ENCODE measurements at places on chromosomes 13 and 19. TPM values are rescaled to one million over a fixed set of nuclear protein-coding genes. Genes with fewer than 3 reads are reported as not detected.

- DNase-seq = no peak
These were observed 18.3 kb downstream of the SIAH3 start for GRCh38 chr13:45833242-45833641.

GRCh38 chr19:6185835-6186834 is 50.7 kb downstream of the ACSBG2 start:
- DNase-seq = no peak

GRCh38 chr13:50616101-50616500 is 227.4 kb downstream of the DLEU7 start:
- DNase-seq = no peak

DNA sequence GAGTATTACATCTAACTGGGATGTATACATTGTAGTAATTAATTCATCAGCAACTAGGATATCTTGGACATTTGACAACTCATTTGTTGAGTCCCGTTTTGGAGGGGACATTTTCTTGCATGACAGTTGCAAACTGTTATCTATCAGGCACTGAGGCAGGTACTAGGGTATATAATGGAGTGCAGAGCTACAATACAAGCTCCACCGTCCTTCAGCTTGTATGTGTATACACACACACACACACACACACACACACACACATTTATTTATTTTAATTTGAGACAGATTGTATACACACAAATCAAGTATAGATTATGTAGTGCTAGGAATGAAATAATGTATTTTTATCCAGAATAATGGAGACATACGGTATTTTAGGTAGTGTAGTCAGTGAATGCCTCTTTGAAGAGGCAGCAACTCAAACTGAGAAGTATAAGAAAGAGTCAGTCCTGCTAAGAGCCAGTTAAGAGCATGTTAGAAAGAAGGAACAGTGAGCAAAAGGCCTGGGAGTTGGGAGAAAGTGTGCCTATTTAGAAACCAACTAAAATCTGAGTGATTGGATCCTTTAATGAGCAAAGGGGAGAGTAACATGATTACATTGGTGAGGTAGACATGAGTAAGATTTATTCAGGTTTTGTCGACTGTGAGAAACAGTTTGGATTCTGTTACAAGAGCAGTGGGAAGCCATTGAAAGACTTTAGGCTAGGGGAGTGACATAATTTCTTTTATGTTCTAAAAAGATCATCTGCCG is 74.5 kb downstream of the NBEA start:
- DNase-seq = no peak

DNA sequence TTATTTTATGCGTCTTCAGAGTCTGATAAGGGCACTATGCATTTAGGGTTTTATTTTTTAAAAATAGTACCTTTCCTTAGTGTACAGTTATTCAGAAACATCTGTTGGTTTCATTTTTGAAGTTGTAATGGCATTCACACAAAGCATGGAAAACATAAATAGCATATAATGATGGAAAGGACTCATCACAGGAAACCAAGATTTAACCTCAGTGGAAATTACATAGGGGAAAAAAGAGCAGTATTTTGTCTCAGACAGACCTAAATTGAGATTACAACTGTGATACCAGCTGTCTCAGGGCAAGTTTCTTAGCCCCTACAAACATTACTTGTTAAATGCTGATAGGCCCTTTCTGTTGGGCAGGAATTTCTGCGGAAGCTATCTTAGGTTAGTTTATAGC is 57.2 kb downstream of the NHLRC3 start:
- DNase-seq = no peak

GRCh38 chr13:112802802-112803195 is 113.0 kb downstream of the ATP11A start:
- no peak for DNase-seq

- no peak for DNase-seq
These were observed 242.1 kb downstream of the FGF9 start for GRCh38 chr13:21913010-21913409.

DNA sequence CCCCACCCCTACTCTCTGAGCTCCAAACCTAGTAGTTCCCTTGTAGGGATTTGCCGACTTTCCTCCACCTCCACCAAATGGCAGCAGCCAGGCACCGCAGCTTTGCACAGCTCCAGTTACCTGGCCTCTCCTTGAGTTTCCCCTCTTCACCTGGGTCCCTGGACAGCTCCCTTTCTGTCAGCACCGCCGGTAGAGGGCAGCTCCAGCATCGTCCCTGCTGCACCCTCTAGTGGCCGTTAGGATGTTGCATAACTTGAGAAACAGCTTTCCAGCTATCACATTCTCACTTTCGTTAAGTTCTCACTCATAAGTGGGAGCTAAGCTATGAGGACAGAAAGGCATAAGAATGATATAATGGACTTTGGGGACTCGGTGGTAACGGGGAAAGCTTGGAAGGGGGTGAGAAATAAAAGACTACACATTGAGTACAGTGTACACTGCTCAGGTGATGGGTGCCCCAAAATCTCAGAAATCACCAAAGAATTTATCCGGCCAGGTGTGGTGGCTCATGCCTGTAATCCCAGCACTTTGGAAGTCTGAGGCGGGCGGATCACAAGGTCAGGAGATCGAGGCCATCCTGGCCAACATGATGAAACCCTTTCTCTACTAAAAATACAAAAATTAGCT is 60.4 kb upstream of the OLFM4 start:
- DNase-seq = peak; percentile 85

DNA sequence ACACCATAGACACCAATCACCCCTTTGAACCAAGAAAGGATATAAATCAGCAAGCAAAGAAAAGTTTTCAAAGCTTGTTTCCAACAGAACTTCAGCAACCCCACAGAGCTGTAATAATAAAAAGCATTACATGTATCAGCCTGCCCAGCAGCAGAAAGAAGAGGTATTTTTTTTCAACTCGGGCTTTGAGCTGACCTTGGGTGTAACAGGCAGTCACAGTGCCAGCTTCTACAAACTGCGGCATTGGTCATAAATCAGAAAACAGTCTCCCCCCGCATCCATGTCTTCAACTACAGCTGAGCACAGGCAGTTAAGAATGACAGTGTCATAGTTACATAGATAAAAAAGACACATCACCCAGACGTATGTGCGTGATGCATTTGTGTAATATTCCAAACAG is 671.0 kb upstream of the SLITRK1 start:
- no peak for DNase-seq

GRCh38 chr19:50423279-50424113 is 4.8 kb downstream of the SPIB start:
- DNase-seq = no peak

DNA sequence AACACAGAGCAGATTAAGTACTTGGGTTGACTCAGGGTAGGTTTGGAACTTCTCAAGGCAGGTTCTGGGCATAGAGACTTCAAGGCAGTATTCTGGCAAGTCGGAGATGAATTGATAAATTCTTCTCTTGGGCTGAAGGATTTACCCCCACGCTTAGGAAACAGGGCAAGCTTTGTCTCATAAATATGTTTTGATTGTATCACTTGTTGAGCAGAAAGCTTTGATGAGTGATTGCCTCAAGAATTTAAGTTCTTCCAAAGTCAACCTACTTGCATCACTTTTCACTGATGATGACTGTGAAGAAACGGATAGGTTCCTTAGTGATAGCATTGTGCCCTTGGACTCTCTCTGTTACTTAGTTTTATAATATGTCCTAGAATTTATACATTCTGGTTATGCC is 258.6 kb upstream of the DACH1 start:
- no peak for DNase-seq

- DNase-seq = no peak
These were observed 421.7 kb upstream of the GPC6 start for GRCh38 chr13:92804926-92805325.

DNA sequence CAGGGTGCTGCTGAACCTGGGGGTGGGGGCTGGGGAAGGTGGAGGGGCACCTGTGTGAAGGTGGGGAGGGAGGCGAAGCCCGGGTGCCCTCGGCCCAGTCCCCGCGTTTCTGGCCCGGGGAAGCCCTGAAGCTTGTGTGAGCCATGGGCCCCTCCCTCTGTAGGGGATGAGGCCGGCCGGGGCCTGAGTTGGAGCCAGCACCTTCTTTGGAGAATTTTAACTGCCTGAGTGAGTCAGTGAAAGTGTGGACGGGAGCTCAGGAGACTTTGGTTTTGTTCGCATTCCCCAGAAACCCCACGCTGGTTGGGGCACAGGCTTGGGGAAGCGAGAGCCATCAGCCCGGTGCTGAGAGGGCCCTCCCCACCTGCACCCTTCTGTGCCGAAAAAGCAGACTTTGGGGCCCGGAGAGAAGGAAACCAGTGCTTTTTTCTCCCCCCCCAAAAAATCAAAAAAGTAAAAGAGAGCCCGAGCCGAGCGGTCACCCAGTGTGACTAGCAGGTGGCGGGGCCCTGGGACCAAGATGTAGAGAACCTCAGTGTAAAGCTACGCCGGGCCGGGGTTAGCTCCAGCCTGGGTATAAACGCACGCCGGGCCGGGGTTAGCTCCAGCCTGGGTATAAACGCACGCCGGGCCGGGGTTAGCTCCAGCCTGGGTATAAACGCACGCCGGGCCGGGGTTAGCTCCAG is 45.1 kb downstream of the TMEM255B start:
- peak; percentile 59 for DNase-seq

GRCh38 chr13:76229281-76229680 is 593.2 kb downstream of the LMO7 start:
- no peak for DNase-seq

DNA sequence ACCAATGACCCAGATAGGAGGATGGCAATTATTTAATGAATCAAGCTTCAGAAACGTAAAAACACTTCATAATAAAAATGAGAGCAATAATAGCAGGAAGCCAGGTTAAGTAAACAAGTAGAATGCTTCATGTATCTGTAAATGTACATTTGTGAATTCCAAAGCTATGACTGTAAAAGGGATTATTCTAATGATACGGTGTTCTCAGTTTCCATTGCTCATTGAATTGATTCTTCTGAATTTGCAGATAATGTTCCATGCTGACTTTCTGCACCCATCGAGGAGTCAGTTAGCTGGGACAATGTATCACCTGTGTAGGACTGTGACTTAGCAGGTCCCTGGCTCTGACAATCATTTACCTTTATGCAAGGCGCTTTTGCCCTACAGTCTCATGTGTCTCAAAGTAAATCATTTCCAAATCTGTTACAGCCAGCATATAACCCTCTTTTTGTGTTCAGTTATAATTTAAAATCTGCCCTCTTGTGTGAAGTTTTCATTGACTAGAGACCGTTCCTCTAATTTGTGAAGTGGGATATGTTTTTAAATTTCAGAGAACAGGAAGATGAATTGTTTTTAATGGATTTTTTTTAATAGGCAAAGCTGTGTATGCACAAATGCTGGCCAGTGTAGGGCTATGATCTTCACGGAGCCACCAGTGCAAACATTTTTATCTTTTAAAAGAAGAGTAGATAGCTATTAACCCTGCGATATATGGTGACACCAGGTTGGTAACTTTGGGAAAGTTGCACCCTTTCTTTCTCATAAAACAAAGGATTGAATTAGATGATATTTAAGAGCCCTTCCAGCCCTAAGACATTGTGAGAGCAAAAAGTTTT is 267.1 kb downstream of the KLF5 start:
- DNase-seq = no peak

DNA sequence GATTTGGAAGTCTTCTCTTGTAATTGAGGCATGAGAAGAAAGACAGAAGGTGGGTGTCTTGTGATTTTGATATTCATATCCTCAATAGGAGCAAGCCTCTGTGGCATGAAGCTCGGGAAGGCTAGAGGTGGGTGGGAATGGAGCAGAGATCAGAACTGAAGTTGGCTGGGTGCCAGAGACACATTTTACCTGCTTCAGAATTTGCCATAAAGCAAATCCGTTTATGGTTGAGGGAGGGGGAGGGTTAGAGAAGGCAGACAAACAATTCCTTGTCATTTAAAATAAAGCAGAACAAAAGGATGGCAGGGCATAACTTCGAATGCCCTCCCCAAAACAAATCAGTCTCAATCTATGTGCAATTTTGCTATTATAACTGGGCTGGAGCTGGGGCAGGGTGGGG is 305.9 kb downstream of the KLF5 start:
- no peak for DNase-seq

DNA sequence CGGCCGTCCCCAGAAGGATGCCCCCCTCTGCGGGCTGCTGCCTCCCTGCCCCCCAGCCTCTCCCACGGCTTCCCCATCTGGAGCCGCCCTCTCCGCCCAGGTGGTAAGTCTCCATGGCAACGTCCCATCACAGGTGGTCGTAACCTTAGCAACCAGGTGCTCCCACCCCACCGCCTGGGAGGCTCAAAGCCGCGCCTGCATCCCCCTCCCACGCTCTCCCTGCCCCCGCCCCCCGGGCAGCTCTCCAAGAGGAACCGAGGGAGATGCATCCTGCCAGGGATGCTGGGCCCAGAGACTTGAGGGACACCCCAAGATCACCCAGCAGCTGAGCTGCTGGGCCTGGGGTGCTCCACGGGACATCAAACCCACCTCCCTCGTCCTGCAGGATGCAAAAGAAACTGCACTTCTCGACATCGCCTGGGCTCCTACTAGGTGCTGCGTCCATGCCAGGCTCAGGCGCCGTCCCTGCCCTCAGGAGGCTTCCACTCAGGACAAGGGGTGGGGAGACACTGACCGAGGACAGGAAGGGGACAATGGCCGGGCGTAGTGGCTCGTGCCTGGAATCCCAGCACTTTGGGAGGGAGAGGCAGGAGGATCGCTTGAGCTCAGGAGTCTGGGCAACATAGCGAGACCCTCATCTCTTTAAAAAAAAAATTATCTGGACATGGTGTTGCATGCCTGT is 5.0 kb upstream of the LINGO3 start:
- no peak for DNase-seq

PSG2 gene
- not detected for total RNA-seq

SNRNP70 gene
- 299 TPM for total RNA-seq

TPTE2 gene
- total RNA-seq = not detected

MBD3L2 gene
- total RNA-seq = not detected

PEG3 gene
- total RNA-seq = 14.4 TPM

DMAC2 gene
- total RNA-seq = 33.9 TPM

F10 gene
- 14.2 TPM for total RNA-seq

IGLON5 gene
- total RNA-seq = not detected

SPACA4 gene
- total RNA-seq = not detected

PSPN gene
- 2.1 TPM for total RNA-seq

KIR3DL2 gene
- total RNA-seq = not detected

ZNF69 gene
- total RNA-seq = 7.4 TPM

RUBCNL gene
- 7.3 TPM for total RNA-seq

NDUFA13 gene
- 206 TPM for total RNA-seq

OR7E24 gene
- total RNA-seq = not detected

Measured in sciatic nerve (tissue), 2 donors.